NCI-H1417 treated with DMSO at 0.1 percent for 48 hours (cell line): ENCODE measurements at places on chromosomes 6 and 20.
A peak's percentile ranks its signal among the peaks of the same experiment; 100 is the strongest.

DNA sequence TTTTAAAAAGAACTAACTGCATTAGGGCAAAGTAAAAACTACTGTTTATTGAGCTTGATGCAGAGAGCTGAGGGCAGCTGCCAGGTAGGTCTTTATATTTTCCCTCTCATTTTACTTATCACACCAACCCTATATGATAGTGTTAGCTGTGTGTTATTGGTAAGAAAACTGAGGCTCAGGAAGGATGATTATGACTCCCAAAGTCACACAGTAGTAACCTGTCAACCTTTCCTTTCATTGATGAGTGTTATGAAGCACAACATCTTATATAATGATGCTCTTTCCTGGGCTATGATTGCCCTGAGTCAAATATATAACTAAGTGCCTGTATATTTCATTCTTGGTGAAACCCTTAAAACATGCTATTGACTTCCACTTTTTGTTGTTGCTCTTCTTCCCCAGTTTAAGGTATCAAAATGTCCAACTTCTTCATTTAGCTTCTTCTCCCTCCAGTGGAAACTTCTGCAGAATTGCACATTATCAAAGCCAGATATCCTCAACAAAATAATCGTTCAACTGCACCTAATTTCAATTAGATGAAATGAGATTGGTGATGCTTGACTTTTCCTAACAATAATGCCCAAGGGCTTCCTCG lies 8.1 kb downstream of the GFOD1 start:
- no peak for DNase-seq

DNA sequence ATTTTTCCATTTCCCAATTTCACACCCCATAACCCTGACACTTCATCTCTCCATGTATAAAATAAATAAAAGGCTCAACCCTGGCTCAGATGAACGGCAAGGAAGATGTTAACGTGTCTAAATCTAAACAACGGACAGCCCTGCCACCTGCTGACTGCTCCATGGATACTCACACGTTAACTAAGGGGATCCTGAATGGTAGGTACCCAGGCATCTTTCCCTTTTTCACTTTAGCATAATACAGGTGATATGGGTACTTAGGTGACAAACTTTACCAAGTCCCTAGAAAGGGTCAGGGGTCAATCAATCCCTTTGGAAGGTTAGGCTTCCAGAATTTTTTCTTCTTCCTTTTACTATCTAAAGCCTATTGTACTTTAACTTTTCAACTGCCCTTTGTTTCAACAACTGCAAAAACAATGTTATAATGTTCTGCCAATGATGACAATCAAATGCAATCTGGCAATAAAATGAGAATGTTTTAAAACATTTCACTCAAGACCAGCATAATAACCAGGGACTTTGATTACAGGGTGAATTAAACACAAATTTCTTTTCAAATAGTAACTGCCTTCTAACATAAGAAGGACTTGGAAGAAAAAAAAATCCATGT lies 52.4 kb upstream of the IPCEF1 start:
- DNase-seq, result no peak

DNA sequence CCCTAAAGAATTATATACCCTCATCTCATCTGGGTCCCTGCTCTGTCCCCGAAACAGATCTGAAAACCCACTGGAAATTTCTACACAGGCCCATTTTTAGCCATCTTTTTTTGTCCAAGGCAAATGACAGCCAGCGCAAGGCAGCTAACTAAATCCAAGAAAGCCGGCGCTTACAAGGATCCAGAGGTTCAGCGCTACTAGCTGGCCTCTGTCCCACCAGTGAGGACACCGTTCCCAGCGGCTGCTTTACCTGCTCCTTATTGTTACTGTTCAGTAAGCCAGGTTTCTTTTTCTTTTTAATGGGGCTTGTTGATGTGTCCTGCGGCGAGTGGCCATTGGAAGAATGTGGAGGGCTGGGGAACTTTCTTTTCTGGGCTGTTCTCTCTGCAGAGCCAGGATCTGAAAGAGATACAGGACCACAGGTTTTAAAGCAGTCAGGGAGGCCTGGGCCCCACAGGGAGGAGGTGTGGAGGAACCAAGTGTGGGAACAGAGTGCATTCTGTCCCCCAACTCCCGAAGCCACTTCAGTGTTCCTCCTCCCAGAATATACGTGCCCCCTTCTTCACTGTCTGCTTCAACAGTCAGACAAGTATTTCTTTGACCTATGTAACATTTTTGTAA lies 46.6 kb downstream of the ZMYND8 start:
- no peak for DNase-seq

DNA sequence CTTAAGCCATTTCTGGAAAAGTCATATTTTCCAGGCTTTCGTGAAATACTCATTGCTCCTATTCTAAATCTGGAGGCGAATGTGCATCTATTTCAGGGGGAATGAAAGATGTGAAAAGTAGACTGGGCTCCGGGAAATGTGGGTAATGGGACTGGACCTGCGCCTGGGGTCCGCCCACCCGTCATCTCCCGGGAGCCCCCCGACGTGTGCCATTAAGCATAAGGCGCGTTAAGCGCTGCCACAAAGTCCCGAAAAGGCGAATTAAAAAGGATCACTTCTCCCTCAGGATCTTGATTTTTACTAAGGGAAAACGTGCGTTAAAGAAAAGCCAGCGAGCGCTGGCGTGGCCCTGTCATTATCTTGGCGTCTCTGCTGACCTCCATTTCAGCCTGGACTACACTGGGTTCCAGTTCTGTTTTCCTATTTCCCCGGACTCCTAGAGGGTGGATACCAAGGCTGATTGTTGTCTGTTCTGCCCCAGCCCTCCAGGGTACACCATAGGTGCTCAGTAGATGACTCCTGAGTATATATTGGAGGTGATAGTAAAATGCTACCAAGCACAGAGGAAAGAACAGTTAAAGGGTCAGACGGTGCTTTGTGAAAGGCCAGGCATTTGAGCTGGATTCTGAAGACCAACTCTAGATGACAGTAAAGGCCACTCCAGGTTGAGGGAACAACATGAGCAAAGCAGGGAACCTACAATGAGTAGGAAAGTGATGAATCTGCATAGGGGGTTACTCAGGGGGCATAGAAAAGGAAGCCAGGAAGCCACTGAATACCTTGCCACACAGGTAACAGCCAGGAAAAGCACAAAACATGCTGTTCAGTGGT lies 89.2 kb upstream of the ARID1B start:
- DNase-seq, result peak; percentile 52

DNA sequence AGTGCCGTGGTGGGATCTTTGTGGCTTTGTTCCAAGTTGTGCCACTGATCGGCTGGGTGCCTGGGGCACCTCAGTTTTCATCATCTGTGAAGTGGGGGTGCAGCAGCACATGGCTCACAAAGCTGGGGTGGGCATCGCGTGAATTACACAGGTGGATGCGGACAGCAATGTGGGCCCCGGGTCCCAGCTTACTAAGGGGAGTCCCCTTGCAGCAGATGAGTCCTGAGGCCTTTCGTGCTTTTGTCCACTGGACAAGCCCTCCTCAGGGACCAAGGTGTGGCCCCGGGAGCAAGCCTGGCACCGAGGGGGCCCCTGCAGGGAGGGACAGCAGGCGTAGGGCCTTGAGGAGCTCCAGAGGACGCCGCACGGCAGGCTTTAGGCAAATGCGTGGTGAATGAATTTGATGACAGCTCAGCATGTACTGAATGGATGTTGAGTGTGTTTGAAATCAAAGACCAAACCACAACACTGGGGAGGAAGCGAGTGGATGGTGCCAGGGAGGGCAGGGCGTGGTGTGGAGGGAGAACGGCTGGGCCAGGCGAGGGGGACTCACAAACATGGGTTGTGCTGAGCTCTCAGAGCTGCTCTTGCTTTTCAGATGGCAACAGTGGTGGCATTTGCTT lies 53.2 kb downstream of the IRF4 start:
- no peak for DNase-seq

DNA sequence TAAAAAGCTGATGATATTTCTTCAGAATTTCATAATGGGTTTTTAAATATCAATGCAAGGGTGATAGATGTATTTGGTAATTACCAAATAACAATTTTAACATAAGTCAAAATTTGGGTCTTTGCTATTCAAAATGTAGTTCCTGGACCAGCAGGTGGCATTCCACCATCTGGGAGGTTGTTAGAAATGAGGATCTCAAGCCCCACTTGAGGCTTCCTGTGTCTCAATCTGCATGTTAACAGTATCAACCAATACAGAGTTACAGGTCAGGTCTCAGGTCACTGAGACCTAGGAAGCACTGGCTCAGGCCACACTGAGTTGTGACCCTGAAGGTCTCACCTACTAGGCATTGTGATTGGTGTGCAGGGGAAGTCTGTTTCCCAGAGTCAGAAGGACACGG lies 57.2 kb upstream of the MTRF1L start:
- DNase-seq, result no peak

DNA sequence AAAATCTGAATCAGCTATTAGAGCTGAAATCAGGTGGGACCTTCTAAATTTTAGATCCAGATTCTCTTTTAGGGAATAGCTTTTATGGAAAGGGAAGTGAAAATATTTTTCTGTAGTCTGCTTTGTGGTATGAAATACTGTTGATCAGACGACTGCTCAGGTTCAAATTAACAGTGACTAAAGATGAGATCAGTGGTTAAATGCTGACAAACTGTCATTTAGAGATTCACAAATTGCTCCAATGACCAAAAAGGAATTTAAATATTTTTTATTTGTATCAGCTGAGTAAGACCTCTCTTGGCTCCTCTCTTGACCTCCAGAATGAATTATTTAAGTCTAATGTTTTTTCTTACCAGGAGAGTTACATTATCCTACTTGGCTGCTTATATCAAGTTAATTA lies 77.3 kb downstream of the KCNQ5 start:
- no peak for DNase-seq

- DNase-seq, result no peak
Measured at GRCh38 chr20:51542571-51543421, at the start of gene NFATC2. Gene NFATC2, minus strand, starts transcription at chr20:51542719. Its CDS starts 220 bp downstream, at chr20:51542499.

- DNase-seq, result no peak
Measured at GRCh38 chr6:163118941-163119340, 295.6 kb upstream of the QKI start.

GRCh38 chr20:24943731-24944130 lies 5.3 kb upstream of the CST7 start:
- DNase-seq, result no peak

DNA sequence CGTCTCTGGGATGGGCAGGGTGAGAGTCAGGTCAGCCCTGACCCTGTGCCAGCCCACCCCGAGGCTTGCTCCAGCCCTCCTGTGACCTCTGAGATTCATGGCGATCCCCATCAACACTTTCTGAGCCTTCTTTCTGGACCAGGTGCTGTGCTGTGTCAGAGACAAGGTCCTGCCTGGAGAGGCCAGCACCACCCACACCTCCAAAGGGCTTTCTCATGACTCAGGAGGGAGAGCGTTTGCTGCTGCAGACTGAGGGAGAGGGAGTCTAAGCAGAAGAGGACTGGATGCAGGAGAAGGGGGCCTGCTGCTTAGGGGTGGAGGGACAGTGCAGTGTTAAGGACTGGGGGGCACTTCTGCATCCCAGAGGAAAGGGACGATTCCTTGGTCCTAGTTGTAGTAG lies 193.5 kb downstream of the LRFN2 start:
- no peak for DNase-seq
